ENCODE measurements at places on chromosomes 4 and X.
A peak's percentile ranks its signal among the peaks of the same experiment; 100 is the strongest.

- DNase-seq: no peak
These were observed 101.4 kb downstream of the GPR143 start for GRCh38 chrX:9664224-9664623.

GRCh38 chr4:6272863-6273660 is 3.4 kb downstream of the WFS1 start:
- DNase-seq: no peak

DNA sequence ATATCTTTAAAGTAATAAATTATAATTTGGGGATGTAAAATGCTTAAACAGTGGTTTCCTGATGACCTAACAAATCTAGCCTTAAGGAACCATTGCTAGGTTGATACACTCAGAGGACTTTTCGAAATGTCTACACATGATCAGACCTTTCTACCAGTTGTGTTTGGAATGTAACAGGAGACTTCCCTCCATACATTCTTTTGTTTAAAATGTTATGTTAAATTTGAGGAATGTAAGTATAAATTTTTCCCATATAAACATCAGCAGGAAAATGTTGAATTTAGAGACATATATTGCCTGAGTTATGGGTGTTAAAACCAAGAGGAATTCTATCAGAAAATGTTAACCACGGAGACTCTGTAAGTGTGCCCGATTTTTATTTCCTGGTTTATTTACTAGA is 190.6 kb upstream of the SPRY1 start:
- no peak for DNase-seq

- DNase-seq: no peak
These were observed 24.4 kb upstream of the MAP7D3 start for GRCh38 chrX:136275553-136275952.

- DNase-seq: no peak
These were observed 40.6 kb upstream of the XPNPEP2 start for GRCh38 chrX:129698150-129698549.

GRCh38 chr4:187485676-187486075 is 509.9 kb upstream of the ZFP42 start:
- DNase-seq: no peak

GRCh38 chr4:28092610-28093009 is 1232.0 kb downstream of the STIM2 start:
- DNase-seq: no peak

- no peak for DNase-seq
These were observed 175.2 kb downstream of the ADGRL3 start for GRCh38 chr4:61375301-61375700.

DNA sequence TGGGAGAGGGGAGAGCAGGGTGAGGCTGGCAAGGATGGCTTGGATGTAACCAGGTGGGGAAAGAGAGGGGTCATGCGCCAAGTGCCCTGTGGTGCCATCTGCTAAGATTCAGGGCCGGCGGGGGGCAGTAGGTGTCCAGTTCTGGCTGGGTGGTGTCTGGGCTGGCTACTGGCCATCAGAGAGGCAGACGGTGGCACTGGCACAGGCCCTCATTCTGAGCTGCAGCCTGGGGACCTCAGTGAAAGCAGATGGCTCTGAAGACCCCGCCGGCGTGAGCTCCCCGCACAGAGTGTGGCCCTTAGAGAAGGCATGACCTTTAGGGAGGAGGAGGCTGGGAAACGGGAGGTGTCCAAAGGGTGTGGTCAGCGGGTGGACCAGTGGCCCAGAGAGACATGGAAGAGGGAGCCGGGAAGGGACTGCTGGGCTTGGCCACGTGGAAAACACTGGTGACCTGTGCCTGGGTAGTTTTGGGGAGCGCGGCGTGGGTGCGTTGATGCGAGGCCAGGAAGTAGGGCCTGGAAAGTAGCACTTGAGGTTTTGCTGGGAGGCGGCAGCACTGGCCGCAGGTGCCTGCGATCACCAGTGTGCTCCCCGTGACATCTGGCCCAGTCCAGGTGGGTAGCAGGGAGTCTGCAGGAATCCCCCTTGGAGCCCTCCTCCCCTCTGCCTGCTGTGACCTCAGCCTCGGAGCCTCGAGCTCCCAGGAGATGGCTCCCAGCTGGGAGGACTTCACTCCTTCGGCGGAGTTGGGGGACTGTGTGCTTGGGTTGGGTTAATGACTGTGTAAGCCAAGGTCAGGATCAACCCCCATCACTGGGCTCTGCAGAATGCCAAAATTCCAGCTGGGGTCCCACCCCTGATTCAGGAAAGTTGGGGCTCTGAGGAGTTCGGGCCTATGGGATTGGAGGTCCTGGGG is 9.3 kb upstream of the SH3TC1 start:
- DNase-seq: no peak

- DNase-seq: no peak
These were observed 18.5 kb downstream of the MAGEA9B start for GRCh38 chrX:149568701-149569296.

DNA sequence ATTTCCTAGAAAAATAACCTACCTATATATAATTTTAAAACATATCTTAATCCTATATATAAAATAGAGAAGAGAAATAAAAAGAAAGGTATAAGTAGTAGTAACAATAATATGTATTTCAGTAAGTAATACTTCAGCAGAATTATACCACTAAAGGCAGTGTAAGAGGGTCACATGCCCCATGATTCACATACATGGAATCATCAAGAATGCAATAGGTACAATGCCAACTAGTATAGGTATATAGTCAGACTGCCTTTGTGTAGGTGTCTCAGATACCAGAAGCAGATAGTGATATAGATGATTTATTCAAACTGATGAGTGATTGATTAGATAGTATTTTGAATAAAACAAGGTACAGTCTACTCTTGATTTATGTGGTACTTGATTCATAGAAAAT is 9.4 kb downstream of the AIMP1 start:
- no peak for DNase-seq

DNA sequence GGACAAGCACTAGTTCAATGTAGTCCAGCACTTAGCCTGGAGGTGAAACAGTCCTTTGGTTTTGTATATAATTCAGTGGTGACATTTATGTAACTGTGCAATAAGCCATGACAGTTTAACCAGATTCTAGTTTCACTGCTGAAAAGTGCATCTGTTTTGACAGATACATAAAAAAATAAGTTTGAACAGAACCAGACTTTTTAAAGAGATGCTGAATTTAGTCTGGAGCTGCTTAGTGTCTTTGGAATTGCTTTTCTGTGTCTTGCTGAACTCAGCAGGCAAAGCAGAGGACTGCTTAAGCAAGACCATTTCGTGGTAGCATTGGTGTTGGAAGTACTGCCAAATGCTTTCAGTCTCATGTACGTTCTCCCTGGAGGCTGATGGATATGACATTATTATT is 393.5 kb downstream of the MAPK10 start:
- DNase-seq: peak; percentile 37

DNA sequence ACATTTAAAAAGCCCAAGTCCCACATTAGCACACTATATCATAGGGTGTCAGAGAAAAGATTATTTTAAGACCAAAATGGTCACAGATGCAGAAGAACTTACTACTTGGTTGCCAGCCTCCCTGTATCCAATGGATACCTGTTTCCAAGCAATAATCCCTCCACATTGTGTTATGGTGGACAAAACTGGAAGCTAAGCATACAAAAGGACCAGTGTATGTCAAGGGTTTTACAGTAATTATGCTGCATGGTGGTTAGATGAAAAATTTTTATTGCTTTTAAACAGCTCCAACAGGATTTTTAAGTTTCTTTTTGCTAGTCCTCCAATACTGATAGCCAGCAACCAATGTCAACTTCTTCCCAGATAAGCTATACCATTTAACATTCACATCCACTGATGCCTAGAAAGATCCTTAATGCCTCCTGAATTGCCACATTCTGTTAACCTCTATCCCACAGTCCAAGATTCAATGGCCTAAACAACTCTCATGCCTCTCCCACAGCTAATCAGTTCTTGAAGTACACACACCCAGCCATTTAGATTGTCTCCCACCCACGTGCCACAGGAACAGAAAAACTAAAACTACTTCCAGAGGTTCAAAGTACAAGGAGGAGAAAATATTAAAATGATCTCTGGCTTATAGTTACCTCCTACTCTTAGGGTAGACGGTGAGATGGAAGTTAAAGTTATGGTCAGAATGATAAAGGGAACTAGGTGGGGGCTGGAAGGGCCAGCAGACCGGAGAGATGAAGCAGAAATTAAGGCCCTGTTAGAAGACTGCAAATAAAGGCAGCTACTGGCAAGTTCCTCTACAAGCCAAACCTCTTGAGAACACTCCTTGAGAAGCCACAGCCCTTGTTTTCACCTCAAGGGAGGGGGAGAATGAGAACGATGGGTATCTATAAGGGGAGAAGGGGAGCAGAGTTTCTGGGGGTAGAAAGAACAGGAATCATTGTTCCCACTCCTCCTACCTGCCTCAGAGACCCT is 5.5 kb downstream of the MED14 start:
- no peak for DNase-seq

DNA sequence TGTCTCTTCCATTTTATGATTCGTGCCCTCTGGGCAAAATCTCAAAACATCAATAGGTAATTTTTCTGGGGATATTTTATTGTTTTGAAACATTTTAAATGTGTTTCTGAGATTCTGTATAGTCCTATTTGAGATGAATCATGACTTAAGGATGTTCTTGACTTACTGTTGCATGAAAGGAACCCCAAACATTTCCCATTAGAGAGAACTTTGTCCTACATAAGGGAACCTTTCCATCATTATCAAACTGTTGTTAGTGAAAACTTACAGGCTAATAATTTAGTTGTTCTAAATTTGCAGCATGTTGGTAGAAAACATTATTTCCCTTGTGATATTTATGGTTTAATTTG is 523.3 kb downstream of the PPARGC1A start:
- DNase-seq: no peak

- DNase-seq: no peak
These were observed 40.7 kb downstream of the NPY5R start for GRCh38 chr4:163384434-163384833.

- DNase-seq: no peak
These were observed 897.3 kb upstream of the EPHA5 start for GRCh38 chr4:66567551-66567950.

- no peak for DNase-seq
These were observed 79.2 kb downstream of the GRIA3 start for GRCh38 chrX:123263270-123263669.

- no peak for DNase-seq
These were observed 216.3 kb downstream of the HHIP start for GRCh38 chr4:144862210-144862609.

DNA sequence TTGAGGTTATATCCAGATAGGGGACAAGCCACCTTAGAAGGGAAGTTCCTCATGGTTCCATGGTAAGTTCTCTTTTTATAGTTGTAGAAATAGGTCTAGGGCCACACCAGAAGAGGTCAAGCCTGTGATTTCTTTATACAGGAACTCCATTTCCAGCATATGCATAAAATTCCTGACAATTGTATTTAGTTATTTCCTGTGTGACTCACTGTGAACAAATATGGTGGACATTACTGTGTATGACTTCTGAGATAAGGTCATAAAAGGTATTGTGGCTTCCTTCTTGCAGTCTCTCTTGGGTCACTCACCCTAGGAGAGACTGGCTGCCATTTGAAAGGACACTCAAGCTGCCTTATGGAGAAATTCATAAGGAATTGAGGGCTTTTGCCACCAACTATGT is 2.2 kb upstream of the C4orf36 start:
- DNase-seq: no peak

DNA sequence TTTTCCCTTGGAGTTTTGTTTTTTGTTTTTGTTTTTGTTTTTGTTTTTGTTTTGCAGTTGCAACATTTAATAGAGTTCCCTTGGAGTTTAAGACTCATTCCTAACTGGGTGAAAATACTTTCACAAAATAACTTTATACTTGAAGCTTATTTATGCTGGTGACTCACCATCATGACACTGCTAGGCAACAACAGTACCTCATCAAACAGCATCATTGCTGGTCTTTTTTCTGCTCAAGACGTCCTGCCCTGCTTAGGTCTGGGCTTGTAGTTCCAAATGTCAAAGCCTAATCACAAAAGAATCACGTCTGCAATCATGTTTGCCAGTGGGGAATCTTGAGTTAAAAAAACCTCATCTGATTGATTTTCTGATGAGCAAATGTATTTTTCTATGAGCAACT is 105.7 kb upstream of the PRPS2 start:
- DNase-seq: no peak

GRCh38 chr4:6180841-6181631 is 19.3 kb downstream of the JAKMIP1 start:
- no peak for DNase-seq

DNA sequence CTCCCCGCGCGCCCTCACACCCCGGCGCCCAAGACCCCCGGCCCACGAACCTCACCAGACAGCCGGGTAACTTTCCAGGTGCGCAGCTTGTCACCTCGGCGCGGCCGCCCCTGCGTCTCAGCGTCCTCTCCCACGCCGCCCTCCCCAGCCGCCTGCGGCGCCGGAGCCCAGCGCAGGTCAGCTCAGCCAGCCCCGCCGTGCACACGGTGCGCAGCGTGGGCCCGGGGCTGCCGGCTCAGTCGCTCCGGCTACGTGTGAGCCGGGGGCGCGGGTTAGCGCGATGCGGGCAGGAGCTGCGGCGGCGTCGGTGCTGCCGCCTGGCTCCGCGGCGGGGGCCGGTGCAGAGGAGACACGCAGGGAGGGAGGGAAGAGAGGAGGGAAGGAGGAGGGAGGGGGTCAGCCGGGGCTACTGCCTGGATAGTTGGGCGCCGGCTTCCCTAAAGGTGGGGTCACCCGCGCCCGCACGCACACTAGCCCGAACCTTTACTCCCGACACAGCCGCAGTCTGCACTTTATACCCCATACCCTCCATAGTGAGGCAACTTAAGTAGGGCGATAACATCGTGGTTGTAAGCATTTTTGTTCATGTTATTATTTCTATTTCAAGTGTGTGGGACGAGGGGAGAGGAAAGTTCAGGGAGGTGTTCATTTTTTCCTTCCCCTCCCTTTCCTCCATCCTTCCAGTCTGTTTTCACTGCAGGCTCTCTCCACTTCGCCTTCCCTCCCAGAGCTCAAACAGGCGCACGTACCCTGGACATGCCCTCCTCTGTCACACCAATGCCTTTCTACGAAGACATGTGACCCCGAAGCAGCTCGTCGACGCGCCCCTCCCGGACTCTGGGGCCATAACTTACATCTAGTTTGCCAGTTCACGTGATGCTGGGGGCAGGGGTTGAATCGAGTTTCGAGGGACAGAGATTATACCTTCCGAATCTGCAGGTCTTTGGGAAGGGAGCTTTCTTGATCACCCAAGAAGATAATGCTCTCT is at the start of gene PRKG2:
PRKG2 (minus strand) TSS at position 342 of the 988 bp plus-strand sequence. CDS start 10,175 bp downstream, outside the sequence.
- DNase-seq: no peak

DNA sequence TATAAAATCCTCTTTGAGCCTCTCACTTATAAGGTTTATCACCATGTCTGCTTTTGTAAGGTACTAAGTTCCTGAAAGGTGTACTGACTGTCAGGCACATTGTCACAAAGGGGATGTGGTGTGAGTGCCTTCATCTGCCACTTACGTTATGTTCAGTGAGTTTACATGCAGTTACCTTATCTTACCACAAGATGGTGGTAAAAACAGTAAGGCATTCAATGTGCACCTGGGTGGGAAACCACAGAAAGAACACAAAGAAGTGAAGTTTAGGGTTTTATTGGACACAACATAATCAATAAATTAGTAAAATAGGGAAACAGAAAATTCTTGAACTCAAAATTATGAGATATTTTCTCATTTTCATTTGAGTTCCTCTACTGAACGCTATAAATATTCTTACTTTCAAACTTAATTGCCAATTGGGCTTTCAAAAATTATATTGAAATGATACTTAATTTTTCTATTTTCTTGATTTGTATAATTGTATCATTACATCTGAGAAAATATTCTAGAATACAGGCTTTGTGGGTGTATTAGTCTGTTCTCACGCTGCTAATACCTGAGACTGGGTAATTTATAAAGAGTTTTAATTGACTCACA is 650.8 kb downstream of the PCDH7 start:
- peak; percentile 46 for DNase-seq

GRCh38 chr4:10267066-10267465 is 150.5 kb upstream of the WDR1 start:
- DNase-seq: no peak

- no peak for DNase-seq
These were observed 118.5 kb downstream of the TLL1 start for GRCh38 chr4:165991325-165992180.

Data from muscle of arm (tissue), 14 donors.